ENCODE measurements at places on chromosomes 2 and 18.

GRCh38 chr2:45394842-45395241 lies 216.2 kb downstream of the SRBD1 start:
- peak; percentile 4 for DNase-seq

- no peak for DNase-seq
These were observed 150.0 kb downstream of the RNF152 start for GRCh38 chr18:61742565-61743429.

GRCh38 chr2:30185178-30185577 lies 38.4 kb downstream of the YPEL5 start:
- DNase-seq: no peak

GRCh38 chr2:149152469-149152953 lies 114.0 kb downstream of the LYPD6B start:
- DNase-seq: no peak

DNA sequence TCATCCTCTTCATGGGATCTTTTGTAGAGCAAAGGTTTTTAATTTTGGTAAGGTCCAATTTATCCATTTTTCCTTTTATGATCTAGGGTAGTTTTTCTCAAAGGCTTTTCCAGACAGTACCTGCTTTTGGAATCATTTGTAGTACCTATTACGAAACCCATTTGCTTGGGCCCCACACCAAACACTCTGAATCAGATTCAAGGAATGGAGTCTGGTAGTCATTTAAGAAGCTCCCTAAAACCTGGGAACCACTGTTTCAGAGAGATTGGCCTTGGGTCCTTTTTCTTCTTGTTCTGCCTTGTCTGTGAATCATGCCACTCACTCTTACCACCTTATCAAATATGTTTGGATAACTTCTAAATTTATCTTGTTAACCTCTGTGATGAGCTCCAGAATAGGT lies 40.3 kb downstream of the OSBPL6 start:
- DNase-seq: no peak

- no peak for DNase-seq
These were observed 77.1 kb downstream of the SPATS2L start for GRCh38 chr2:200383380-200384110.

- DNase-seq: no peak
These were observed 74.4 kb downstream of the ANKRD12 start for GRCh38 chr18:9210966-9211365.

DNA sequence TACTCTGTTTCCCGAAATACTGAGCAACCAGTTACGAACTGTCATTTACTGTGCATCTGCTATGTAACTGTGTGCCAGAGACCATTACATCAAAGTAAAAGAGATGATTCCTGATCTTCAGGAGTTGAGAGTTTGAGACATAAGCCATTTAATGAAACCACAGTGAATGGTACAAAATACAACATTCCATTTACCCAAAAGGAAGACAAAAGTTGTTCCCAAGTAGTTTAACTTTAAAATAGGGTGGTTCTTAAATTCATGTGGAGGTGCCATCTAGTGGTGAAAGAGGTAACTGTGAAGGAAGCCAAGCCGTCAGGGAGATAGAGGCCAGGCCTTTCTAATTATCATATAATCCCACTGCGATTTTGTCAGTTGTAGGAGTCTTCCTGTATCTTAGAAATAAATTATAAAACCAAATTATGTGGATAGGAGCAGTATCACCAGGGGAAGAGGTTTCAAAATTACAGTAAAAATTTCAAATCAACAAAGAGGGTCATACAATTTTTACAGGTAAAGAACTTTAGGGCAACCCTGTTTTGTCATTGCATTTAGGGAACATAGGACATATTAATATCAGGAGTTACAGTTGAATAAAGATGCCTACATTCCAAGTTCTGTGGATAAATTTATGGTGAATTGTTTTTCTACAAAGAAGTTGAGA lies 67.7 kb downstream of the EPAS1 start:
- peak; percentile 30 for DNase-seq

DNA sequence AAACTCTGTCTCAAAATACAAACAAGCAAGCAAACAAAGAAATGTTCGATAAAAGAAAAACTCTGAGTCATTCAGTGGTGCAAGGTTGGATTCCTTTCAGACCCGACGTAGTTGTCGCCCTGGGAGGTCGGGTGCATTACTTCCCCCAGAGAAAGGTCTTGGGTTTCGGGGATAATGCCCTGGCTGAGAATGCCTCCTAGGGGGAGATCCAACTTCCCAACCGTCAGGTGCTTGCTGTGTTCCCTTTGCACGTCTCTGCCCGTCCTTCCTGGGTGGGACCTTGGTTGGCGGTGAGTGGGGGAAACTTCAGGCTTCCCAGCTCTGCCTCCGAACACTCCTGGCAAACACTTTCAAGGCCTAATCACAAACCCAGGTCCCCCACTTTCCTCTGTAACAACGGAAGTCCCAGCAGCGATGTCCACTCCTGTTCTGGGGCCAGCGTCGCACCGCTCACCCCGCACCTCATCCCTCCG lies 609 bp downstream of the TPGS2 start:
- DNase-seq: no peak

GRCh38 chr2:38376346-38377049 lies 575 bp downstream of the ATL2 start:
- peak; percentile 70 for DNase-seq

DNA sequence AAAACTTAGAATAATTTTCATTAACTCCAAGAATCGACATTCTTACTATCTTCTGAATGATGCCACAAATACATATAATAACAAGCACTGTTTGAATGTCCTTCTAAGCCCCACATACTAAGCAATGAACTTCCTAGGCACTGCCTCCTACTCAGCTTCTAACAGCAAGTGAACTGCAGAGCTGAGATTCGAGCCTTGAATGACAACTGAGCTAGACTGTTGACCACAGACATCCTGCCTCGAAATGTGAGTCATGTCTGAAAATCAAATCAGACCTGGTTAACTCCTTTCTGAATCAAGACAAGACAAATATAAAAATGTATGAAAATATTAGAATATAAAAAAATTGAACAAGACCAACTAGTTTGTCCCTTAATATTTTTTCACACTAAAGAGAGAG lies 108.1 kb downstream of the MYT1L start:
- no peak for DNase-seq

- no peak for DNase-seq
These were observed 174.9 kb downstream of the ASB1 start for GRCh38 chr2:238601433-238602222.

DNA sequence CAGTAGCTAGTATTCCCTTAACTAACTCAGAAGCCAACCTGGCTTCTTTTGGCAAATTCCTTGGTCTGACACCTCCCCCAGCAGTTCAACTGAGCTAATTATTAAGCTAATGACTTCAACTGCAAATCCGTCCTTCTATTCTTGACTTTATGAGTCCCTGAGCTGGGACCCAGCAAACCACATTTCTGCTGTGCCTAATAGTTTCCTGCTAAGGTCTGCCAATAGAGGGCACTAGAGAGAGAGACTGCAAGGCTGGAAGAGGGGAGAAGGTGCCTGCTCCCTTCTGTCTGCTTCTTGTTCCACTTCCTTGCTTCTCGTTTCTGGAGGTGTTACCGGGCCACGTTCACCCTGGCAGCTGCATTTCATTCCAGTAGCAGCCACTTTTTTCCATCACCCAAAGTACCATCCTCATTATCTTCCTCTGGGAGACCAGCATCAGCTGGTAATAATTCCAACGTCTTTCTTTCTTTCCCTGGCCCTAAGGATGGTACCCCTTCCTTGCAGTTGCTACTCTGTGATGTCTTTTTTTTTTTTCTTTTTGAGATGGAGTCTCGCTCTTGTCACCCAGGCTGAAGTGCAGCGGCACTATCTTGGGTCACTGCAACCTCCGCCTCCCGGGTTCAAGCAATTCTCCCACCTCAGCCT lies 352.0 kb downstream of the TNS1 start:
- peak; percentile 53 for DNase-seq

DNA sequence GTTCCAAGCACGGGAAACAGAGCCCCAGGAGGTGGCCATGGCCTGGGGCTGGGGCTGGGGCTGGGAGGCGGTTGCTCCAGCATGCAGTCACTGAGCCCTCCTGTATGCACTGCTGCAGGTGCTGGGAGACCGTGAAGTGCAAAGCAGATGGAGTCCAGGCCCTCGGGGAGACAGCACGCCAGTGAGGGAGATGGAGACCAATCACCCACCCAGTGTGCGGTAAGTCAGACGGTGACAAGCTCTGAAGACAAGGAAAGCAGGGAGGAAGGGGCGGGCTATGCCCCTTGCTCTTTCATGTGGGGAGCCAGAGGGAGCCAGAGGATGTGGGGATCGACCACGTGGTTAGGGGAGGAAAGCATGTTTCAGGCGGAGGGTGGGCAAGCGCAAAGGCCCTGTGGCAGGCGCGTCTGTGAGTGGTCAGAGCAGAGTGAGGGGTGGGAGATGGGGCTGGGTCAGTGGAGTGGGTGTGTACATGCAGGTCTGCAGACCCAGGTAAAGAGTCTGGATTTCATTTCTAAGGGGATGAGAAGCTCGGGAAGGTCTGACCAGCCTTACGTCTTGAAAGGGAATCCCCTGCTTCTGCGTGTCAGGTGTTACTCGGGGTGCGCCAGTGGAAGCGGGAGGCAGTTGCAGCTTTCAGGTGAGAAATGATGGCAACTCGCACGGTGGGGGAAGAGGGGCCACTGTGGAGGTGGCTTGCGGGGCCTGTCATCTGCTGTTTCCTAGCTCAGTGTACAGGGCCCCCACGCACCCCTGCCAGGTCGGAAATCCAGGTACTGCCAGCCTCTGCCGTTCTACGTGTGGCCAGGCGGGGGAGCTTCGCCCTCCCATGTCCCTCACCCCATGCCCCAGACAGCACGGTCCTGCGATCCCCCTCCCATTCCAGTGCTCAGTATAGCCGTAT lies 19.4 kb downstream of the RRM2 start:
- DNase-seq: peak; percentile 36

- no peak for DNase-seq
These were observed 71.4 kb upstream of the MBOAT2 start for GRCh38 chr2:9074930-9075329.

GRCh38 chr2:20667151-20667530 lies 197 bp downstream of the GDF7 start:
- DNase-seq: peak; percentile 47

- peak; percentile 15 for DNase-seq
These were observed 319 bp downstream of the ZSCAN30 start for GRCh38 chr18:35289727-35290093.

DNA sequence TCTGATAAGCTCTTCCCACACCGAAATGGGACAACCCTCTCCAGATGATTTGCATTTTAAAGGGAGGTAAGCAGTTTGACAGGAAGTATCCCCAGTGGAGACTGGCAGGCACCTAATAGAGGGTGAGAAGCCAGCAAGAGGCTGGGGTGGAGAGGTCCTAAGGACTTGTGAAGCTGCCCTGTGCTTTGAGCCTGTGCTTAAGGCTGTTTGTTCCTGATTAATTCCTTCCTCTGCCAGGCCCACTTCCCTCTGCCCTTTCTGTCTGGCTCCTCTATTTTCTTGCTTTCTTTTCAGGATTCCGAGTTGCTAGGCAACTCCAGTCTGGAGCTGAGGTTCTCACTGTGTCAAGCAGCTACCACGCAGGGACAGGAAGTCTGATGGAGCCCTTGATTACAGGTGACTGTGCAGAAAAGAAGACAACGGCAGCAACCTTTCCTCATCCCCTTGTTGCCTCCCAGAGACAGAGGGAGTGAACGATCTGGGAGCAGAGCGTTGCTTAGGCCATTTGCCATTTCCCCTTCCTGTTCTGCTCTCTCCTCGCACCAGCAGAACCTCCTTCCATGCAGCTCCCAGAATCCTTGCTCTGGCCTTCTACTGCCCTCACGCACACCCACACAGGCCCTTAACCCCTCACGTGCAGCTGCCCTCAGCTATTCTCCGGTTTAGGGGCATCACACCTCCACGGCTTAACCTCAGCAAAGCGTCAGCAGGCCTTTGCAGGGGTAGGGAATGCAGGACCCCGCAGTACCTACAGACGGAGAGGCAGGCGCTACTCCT lies 103.6 kb upstream of the CELF4 start:
- DNase-seq: peak; percentile 12

DNA sequence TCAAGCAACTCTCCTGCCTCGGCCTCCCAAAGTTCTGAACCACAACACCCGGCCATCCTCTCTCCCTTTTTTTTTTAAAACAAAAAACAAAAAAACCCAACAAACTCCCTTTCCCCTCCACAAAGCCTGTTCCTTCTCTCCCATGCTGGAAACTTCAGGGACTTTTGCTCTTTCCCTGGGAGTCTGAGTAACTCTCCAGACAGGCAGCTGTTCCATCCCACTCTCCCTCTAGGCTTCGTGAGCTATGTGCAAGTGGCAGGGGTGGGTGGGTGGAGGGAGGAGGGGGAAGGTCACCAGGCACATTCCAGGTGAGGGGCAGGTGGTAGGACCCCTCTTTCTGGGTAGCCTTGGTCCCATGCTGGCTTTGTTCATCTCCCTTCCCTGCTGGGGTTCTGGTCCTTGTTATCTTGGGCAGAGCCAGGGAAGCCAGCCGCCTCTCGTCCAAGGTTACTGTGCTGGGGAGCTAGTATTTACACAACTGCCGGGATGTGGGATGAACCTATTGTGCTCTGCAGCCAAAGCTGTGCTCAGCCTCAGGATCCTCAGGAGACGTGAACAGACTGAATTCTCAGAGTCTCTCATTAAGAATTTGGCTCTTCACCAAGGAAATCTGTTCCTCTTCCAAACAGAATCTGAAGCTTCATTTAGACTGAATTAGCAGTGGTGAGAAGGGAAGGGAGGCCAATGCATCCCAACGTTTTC lies 106.9 kb downstream of the LIPG start:
- peak; percentile 18 for DNase-seq

- no peak for DNase-seq
These were observed 299.4 kb downstream of the AGAP1 start for GRCh38 chr2:235793163-235793752.

GRCh38 chr2:27249891-27250651 lies 12.8 kb downstream of the SLC30A3 start:
- peak; percentile 79 for DNase-seq

GRCh38 chr2:77013457-77013856 lies 508.7 kb downstream of the LRRTM4 start:
- no peak for DNase-seq

- DNase-seq: no peak
These were observed 237.2 kb upstream of the COPS8 start for GRCh38 chr2:236848501-236848900.

DNA sequence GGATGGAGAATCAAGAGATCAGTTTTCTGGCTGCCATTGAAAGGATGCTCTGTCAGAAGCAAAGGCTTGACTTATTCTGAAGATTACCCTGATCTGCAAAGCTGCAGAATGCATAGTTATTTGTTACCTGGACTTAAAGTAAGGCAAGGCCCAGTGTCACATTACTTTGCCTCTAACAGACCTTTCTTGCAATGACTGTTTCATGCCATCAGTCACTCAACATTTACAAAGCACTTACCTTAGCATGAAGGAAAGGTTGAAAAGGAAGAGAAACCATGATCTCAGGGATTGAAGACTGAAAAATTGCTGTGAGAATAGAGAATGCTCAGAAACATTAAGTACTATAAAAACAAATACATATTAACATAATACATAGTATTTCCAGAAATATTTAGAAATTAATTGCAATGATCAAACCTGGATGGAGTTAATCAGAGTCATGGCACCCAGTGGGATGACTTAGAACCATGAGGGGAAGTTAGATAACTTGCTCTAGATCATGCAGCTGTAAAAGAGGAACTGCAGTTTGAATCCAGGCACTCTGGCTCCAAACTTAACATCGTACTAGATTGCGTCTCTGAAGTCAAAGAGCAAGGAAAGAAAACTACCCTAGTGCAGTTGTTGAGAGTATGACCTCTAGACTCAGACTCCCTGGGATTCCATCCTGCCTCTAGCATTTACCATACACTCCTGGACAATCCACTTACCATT lies 26.5 kb upstream of the FAM117B start:
- no peak for DNase-seq
